Stimulated activated CD8-positive, alpha-beta memory T cell treated with anti-CD3 and anti-CD28 coated beads, Interleukin-2, amount 100 ng/mL, for 48 hours (primary cell): ENCODE measurements at places on chromosomes 1 and 21.

- DNase-seq = no peak
Observed at GRCh38 chr1:203625628-203626019, 1.0 kb upstream of the ATP2B4 start.

DNA sequence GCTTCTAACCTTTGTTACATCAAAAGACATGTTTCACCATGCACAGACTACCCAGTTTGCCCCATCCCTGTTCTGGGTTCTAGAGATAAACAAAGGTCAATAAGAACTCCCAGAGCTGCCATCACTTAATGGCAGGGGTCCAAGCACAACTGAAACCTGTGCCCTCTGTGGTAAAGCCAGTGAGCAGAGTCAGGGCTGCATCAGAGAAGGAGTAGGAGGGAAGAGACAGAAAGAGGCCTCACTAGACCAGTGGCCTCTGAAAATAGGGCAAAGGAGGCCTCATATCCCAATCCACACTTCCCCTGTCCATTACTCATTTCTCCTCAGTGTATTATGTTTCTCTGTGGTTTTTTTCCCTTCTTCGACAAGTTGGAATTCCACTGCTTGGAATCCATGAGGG lies 10.2 kb downstream of the ATP1A2 start:
- no peak for DNase-seq

DNA sequence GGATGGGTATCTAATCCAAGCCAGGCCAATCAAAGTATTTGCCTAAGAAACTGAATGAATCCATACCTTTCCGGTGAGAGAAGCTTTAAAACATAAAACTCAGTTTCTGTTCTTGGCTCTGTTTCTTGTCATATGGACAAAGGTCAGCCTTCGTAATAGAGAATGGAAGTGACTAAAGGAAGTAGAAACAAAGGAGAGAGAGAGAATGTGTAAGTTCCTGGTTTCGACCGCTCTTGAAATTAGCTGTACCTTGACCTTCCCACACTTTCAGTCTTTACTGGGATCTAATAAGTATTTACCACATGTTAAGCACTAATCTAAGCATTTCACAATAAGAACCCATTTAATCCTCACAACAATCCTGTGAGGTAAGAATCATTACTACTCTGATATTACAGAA lies 19.6 kb upstream of the CLCA4 start:
- no peak for DNase-seq

DNA sequence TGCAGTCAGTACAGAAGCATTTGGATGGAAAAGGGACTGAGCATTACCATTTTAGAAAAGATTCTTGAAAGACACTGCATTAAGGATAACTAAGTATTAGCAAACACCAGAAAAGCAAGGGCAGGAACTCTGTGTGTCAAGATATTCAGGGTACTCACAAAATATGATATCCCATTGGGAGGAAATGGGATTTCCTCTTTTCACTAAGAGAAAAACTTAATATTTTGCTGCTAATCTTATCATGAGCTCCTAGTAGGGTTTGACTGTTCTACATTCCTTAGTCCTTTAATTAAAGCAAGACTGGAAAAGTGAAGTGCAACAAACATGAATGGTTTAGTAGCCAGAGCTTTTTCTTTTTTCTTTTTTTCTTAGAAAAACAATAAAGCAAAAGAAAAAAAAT lies 305.9 kb upstream of the ADGRL4 start:
- DNase-seq = no peak

DNA sequence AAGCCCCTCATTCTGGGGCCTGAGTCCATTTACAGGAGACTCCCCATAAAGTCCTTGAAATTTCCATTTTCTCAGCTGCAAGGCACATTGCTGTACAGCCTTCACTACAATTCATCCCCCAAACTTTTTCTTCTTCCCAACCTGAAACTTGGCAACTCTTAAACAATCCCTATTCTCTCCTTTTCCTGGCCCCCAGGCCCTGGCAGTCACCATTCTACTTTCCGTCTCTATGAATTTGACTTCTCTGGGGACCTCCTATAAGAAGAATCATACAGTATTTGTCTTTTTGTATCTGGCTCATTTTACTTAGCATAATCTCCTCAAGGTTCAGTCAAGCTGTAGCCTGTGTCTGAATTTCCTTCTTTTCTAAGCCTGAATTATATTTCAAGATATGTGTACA lies 332.9 kb downstream of the PCP4 start:
- DNase-seq = no peak

- DNase-seq = no peak
Observed at GRCh38 chr1:96730574-96731298, 9.2 kb downstream of the PTBP2 start.

DNA sequence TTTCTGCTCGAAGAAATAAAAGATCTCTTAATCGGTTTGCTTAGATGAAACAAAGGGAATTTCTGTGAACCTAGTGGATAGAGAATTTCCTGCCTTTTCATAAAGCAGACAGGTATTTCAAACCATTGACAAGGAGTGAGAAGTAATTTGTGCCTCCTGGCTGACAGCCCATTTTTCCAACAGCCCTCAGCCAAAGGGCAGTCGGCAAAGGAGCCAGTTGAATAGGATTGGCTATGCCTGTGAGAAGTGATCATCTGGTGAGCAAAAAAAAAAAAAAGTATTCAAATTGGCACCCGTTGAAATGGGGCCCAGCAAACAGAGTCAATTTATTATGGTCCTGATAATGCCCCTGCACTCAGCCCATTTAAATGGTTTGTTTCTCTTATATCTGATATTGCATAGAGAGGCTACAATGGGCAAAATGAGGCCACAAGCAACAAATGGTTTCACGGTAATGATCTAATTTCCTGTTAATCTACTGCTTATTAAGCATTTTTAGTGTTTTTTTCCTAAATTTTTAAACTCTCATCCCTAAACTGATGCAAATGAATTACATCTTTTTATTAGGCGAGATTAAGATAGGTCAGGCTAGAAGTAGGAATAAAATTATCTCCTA lies 477.5 kb downstream of the NUF2 start:
- no peak for DNase-seq
